ENCODE measurements at places on chromosomes 3 and 15.

DNA sequence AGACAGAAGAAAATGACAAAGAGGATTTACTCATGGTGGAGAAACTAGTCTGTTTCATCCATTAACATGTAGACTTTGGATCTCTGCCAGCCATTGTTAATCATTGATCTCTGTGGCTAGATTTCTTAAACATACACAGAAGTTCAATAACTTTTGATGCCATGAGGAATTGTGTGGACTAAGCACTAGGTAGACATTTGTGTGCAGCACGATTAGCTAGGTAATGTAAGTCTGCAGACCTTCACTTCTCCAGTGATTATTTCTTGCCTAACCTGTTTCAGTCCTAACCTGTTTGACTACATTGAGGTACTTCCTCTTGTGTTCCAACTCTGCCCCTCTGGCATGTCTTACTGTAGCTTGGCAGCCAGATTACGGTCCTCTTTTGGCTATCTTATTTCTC lies 928.5 kb upstream of the ROBO1 start:
- DNase-seq, result no peak

DNA sequence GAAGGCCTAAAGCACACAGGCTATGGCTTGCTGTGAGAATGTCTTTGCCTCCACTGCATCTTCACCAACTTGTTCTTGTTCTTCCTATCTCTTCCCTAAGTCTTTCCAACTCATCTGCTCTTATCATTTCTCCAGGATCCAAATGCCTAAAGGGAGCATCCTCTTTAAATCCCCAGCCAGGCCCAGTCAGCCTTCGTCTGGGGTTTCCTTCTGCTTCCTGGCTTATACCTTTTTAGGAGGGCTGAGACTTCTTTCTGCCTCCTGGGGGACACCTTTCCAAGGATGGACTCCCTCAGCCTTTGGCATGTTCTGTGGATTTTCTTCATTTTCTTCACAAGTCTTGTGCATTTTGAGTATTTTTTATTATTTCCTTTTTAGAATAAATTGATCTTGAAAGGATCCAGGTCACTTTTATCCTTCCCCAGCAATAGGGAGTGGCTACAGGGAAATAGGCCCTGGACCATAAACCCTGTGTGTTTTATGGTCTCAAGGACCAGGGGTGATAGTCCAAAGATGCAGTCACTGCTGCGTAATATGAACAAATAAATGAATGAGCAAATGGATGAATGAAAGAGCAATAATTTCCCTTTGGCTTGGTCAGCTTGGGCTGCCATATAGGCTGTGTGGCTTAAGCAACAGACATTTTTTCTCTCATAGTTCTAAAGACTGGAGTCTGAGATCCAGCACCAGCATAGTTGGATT lies 122.1 kb upstream of the LRIG1 start:
- no peak for DNase-seq

- DNase-seq, result no peak
Measured at GRCh38 chr15:52984507-52984906, 194.4 kb upstream of the ONECUT1 start.

DNA sequence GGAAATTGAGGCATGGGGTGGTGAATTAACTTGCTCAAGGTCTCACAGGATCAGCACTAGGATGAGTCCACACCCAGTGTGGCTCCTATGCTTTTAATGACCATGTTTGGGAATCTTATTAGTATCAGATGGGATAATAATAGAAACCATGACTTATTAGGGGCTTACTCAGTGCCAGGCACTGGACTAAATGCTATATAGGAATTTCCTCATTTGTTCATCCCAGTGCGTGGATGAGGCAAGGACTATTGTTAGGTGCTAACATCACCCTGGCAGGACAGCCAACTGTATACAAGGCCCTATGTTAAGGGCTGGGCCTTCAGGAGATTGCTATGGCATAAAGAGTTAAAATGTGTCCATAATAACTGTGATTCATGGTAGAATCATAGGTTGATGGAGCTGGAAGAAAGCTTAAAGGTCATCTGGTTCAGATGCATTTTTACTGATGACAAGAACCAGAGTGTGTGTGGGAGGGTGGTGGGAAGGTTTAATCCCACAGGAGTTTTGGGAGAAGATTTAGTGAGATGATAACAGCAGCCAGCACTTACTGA lies 4.7 kb upstream of the FEM1B start:
- DNase-seq, result peak; percentile 64

DNA sequence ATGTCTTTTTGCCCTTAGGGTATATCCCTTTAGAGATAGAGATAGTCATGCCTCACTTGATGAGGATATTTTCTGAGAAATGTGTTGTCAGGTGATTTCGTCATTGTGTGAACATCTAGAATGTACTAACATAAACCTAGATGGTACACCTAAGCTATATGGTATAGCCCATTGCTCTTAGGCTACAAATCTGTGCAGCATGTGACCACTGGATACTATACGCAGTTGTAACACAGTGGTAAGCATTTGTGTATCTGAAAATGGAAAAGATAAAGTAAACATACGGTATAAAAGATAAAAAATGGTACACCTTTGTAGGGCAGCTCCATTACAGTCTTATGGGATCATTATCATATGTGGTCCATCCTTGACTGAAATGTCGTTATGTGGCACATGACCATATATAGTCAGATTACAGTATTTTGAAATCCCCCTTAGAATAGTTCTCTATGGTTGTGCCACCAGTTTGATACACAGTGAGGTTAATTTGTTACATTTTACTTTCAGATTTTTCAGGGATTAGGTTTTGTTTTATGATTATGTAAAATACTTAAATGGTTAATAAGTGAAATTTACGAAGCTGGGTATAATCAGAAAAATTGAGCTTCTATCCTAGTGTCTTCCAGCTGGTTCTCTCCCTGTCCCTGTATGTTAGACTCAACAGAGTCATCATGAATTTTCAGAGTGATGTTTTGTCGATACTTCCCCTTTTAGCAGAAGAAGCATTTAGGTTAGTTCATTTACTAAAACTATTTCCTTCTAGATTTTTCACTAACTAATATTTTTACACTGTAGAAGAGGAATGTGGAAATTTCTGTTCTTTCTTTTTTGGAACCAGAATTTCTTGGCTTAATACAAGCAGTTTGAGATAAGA lies 12.8 kb downstream of the SETD5 start:
- no peak for DNase-seq

DNA sequence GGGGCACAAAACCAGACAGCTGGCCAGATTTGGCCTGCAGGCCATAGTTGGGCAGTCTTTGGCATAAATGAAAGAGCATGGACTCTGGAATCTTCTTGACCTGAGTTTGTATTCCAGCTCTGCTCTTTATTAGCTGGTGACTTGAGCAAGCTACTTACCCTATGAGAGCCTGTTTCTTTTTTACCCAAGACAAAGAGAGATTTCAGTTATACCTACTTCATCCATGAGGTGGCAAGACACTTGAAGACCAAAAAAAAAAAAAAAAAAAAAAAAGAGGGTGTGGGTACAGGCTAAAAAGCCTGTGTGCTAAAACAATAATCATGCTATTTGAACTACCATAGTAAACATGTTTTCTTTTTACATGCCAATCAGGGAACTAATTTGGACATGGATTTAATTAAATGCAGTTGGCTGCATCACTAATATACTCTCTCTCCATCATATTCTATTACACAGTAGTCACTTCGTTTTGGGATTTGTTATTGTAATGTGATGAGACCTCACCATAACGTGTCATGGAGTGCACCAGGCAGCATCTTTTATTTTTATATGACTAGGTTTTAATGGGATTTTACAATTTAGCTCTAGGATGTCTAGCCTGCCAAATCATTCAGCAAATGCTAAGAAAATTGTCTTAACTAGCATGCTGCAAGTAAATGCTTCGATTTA lies 109.2 kb upstream of the FHIT start:
- DNase-seq, result no peak

GRCh38 chr3:159609625-159610024 lies 379.0 kb upstream of the IL12A start:
- DNase-seq, result peak; percentile 43

GRCh38 chr3:105970283-105970682 lies 101.5 kb upstream of the CBLB start:
- peak; percentile 72 for DNase-seq

- DNase-seq, result peak; percentile 81
Measured at GRCh38 chr3:124878561-124879336, 8.4 kb downstream of the ITGB5 start.

GRCh38 chr3:14371573-14372474 lies 30.6 kb upstream of the SLC6A6 start:
- no peak for DNase-seq

- DNase-seq, result no peak
Measured at GRCh38 chr3:45975686-45976085, 19.9 kb downstream of the FYCO1 start.

DNA sequence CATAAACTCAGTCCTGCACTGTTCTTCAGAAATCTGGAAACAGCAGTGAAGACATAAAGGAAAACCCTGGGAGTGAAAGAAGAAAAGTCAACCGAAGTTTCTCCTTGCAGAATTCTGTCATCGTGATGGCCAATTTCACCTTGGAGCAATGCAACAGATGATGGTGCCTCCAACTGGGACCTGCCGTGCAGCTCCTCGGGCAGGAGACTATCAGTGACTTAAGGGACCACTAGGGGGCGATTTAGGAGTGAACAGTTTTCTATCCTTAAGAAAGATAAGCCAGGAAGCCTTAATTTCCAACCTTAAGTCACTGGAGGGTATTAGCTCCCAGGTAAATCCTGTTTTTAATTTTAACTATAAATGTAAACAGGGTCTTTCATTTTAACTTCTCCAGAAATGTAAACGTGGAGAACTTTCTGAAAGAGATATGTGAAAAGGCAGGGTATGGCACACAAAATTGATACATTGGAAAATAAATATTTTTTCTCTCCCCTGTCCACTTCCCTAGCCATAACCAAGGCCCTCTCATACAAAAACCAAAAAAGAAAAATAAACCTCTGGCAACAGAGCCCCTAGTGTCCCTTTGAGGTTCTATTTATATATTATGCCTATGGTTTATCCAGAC lies 116.3 kb downstream of the PDZRN3 start:
- DNase-seq, result no peak

DNA sequence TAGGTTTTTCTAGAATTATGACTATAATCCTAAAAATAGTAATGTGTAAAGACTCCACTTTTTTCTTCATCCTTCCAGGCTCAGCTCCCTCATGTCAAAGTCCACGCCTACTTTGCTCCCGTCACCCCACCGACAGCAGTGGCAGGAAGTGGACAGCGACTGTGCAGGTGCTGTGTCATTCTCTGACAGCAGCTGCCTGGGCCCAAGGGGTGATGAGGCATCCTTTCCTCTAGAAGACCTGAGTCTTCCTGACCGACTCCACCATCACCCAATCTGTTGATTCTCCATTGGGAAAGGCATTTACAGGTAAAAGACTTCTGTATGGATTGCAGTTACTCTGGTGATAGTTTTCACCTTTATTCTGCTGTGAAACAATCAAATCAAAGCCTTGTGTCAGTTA lies 54.8 kb downstream of the UBP1 start:
- no peak for DNase-seq

DNA sequence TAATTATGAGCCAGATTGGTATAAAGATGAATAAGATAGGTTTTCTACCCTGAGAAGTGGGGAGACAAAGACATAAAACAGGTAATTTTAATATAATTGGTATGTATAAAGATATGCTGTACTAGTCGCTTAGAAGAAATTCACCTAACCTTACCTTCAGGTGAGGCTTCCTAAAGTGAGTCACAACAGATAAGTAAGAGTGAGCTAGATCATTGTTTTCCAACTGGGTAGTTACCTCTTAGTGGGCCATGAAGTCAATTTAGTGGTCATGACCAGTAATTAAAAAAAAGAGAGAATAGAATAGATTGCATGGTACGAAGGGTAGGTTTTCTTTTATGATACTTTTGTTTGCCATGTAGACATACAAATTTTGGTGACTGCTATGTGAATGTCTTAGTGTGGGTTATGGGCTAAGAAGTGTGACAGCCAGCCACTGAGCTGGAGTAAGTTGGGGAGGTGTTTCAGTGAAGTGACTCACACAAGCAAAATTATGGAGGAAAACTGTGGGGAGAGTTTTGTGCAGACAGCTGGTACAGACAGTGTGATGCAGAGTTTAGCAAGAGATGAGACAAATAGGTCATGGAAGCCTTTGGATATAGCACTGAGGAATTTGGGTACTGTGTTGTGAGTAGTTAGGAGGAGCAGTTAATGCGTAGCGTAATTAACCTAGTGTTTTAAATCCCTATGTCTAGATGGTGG lies 8.2 kb downstream of the TRNT1 start:
- DNase-seq, result no peak

DNA sequence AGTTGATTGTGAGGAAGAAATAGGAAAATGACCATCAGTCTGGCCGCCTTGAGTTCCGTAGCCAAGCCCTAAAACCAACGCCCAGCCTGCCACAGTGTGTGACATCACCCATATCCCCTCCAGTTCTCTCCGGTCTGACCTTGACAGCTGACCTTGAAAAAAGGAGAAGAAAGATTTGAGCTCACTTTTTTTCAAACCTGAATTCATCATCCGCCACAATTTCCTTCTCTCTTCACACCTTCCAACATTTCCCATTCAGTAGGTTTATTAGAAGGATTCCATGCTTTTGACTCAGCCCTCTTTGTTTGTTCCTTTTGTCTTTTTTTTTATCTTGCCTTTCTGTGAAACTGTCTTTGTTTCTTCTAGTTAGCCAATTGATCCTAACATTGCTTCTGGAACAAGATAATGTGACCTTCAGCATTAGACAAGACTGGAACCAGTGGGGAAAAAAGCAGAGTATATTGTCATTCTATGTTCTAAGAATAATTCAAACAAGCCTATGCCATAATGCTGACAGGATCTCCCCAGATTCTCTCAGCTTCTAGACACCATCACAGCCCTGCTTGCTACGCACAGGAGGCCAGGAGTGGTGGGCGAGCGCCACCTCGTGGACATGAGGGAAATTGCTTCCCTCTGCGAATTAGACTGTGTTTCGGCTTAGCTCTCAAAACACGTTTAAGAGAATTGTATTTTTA lies 283.1 kb downstream of the FGF12 start:
- DNase-seq, result peak; percentile 31

DNA sequence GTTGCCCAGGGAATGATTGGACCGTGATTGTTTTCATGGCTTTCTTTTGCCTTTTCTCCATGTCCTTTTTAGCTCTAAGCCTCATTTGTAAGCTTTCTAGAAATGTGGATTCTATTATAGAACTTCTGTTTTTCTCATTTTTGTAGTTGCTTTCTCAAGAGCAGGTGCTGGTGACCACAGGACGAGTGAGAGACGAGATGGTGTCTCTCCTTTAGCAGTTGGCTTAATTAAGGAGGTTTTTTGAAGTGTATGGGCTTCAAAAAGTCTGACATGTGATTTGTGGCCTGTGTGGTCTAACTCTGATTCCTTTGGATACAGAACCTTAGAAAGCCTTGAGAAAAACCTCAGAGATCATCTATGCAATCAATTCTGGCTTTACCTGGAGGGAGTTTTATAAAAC lies 292.8 kb downstream of the LPP start:
- DNase-seq, result no peak

DNA sequence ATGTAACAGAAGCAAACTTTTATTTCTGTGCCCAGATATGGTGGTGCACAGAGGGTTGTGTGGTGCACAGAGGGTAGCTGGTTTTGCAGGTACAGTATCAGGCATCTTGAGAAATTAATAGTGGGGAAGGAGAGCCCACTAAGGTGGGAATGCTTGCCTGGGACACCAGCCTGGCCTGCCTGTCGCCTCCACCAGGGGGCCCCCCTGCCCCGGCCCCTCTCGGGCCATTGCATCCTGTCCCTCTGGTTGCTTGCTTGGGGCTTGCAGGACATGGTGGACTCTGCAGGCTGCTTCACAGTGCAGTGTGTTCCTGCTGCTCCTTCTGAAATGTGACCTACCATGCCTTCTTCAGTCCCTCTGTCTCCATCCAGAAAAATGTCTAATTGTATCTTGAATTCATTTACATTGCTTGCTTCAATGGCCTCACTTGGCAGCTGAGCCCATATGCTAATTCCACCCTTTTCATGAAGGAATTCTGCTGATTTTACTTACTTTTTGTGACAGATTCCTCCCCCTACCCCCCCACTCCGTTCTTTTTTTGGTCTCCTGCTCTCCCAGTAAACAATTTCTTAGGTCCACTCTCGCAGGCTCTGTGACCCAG lies 73.6 kb downstream of the EEFSEC start:
- DNase-seq, result no peak

Measured in fibroblast of skin of left quadriceps (primary cell).